C1 segment of cervical spinal cord (tissue), 14 donors: ENCODE measurements at places on chromosomes 5 and 9.

DNA sequence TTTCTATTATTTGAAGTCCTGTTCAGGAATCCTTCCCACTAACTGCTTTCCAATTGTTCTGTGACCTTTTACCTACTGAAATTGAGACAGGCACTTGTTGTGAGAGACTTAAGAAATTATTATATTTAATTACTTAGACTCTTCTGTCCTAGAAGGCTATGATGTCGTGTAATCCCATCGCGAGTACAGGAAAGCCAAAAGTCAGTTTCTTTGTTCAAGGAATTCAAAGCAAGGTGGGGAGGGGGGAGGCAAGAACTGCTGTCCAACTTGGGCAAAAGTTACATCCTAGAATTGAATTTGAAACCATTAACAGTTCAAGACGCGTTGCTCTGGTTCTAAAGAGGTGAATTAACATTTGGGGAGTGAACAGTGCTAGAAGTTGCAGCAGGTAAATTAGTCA, 17.9 kb downstream of the NDUFA8 start:
- DNase-seq: no peak

DNA sequence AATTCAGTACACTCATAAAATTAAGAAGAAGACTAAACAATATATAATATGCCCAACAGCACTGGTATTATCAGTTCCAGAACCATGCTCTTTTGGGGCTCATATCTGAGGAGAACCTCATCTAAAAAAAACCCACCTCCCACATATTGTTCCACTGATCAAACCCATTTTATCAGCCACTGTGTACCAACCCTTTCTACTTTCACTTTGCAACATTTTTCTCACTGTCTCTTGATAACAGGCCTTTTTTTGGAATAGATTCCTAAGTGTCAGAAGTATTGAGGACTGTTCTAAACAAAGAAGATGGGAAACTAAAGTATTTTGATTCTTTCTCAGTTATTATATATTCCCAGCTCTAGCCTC, 173.2 kb downstream of the GABRB2 start:
- DNase-seq: no peak

DNA sequence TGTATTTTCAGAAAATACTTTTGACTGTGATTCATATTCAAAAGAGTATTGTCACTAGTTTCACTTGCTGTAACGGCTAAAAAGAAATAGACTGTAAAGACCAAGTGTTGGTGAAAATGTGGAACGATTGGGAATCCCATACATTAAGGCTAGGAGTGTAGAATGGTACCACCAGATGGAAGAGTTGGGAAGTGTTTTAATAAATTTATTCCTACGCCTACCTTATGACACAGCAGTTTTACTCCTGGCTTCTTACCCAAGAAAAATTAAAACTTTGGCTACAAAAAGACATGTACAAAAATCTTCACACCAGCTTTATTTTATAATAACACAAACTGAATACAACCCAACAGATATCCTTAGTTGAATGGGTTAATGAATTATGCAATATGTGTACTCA, 256.2 kb downstream of the TAF11L14 start:
- DNase-seq: no peak

DNA sequence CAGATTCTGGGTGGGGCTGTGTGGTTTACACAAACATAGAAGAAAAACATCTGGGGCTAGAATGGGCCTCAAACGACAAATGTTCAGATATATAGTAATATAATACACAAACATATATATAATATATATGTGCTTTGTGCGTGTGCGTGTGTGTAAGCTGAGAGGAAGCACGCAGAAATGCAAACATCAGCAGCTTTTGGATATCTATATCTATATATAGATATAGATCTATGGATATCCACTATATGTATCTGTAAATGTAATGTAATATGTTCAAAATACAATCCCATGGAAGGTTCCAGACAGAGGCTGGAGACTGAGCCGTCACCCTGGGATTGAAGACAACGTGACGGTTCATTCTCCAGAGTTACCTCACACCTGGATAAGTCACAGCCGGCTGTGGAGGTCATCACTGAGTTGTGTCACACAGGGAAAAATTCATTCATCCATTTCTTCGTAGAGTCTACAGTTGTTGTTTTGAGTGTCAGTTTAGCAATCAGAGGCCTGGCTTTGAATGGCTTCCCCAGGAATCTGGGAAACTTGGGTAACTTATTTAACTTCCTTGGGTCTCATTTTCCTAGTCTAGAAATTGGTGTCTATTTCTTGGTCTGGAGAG, 123.0 kb upstream of the CPEB4 start:
- no peak for DNase-seq

- DNase-seq: no peak
Measured at GRCh38 chr5:159628703-159629102, 287.6 kb upstream of the ADRA1B start.

DNA sequence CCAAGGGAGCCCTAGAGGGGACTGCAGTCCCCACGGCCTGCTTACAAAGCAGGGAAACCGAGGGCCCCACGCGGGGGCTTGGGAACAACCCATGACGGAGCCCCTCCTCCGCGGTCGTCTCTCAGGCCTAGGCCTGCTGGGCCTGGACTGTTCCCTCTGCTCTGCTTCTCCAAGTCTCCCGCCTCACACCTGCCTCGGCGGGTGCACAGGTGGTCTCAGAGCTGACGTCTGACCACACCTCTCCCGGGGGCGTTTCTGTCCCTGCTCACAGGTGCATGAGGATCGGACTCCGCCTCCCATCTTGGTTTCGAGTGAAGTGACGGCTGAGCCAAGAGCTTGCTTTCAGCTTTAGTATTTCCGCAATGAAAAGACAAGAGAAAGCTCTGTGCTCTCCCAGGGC, 72.1 kb downstream of the MRPL36 start:
- DNase-seq: no peak

- DNase-seq: no peak
Measured at GRCh38 chr9:72557549-72557948, 36.1 kb downstream of the TMC1 start.

GRCh38 chr9:116202219-116202912, 48.8 kb downstream of the PAPPA start:
- no peak for DNase-seq

- DNase-seq: no peak
Measured at GRCh38 chr5:75922480-75922879, 160.7 kb upstream of the SV2C start.

DNA sequence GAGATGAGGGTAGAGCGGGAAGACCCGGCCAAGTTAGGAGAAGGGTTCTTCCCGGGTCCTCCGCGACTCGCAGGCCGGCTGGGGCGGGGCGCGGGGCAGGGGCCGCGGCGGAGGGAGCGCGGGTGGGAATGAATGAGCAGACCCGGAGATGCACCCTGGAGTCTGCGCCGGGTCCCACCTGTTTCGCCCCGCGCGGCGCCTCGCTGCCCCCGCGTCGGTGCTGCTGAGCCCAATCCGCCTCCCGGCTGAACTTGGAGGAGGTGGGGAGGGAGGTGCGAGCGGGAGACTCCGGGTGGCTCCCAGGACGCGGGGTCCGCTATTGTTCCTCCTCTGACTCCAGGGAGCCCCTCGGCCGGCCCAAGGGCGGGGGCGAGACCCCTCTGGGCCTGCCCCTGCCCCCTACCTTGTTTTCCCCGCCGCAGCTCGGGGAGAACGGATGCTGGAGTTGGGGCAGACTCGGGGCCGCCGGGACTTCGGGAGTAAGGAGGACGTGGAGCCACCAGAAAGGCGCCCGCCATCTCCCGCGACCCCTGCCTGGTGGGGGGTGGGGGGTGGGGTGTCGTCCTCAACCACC, 659 bp downstream of the RAI14 start:
- peak; percentile 47 for DNase-seq

DNA sequence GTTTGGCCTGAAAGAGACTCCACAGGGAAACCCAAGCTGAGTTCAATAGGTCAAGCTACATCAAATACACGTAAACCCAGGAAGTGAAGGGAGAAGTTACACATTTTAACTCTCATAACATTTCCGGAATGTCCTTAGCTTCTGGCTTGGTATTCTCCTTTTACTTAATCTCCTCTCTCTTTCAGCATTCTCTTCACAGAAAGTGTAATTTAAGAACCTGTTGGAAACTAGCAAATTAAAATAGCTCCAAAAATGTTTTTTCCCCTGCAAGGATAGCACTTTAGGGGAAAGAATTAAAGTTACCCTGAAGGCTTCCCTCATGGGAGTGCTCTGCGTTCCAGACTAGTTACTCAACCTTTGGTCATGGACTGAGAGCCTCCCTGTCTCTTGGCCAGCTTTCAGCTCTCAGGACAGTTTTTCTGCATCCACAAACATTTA, 292.7 kb upstream of the TARS1 start:
- no peak for DNase-seq

DNA sequence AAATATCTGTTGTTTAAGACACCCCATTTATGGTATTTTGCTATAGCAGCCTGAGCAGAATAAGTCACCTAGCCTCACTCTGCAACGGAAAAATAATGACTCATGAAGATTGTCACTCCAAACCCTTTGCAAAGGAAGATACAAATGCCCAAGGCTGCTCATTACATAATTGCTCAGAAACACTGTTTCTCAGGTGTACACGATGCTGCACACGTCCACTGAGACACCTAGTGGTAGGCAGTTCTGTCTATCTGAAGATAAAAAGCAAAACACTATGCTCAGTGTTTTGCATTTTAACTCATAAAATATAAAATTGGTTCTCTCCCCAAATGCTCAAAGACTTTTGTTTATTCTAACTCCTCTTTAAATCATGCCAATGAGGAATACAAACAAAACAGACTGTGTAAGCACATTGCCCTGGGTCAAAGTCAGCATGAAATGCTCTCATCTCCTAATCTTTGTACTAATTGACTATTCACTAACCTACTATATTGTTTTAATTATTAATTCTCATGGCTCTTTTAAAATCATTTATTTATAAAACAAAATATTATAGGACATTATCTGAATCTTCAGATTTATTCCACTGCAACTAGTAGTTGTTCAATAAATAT, 7.7 kb upstream of the TSLP start:
- DNase-seq: no peak

DNA sequence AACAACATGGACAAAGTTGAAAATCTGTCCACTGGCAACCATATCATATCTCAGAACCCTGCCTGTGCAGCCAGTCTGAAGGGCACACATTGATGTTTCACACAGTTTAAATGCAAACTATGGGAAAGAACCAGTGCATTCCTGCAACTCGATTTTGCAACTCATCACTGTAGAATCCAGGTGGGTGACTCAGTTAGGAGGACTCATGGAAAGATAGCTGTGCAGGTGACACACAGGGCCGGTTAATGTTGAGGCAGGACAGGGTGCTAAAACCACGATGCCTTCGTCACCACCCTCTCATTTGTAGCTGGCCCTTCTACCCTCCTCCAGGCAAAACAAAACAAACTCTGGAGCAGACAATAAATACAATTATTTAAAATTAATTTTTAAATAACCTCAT, 62.8 kb downstream of the TLE1 start:
- no peak for DNase-seq

GRCh38 chr9:124800306-124801259, 23.6 kb downstream of the OLFML2A start:
- no peak for DNase-seq

GRCh38 chr5:68922172-68922987, 171.4 kb upstream of the SLC30A5 start:
- no peak for DNase-seq

- DNase-seq: no peak
Measured at GRCh38 chr5:8829323-8830029, 716.4 kb downstream of the SEMA5A start.

- no peak for DNase-seq
Measured at GRCh38 chr5:35850967-35851680, 5.6 kb upstream of the IL7R start.

GRCh38 chr9:16664211-16664610, 206.3 kb downstream of the BNC2 start:
- no peak for DNase-seq

GRCh38 chr5:23466401-23466912, 41.0 kb upstream of the PRDM9 start:
- no peak for DNase-seq

GRCh38 chr9:22143799-22144625, 134.9 kb upstream of the CDKN2B start:
- no peak for DNase-seq

- peak; percentile 13 for DNase-seq
Measured at GRCh38 chr5:108418197-108418596, 36.3 kb upstream of the FBXL17 start.

GRCh38 chr9:122309861-122310260, 45.2 kb downstream of the MRRF start:
- DNase-seq: no peak

- DNase-seq: no peak
Measured at GRCh38 chr9:136684339-136684738, 2.9 kb downstream of the AGPAT2 start.

- DNase-seq: no peak
Measured at GRCh38 chr9:15867334-15867733, 314.5 kb downstream of the CCDC171 start.

- no peak for DNase-seq
Measured at GRCh38 chr9:18330401-18331309, 143.3 kb upstream of the ADAMTSL1 start.

DNA sequence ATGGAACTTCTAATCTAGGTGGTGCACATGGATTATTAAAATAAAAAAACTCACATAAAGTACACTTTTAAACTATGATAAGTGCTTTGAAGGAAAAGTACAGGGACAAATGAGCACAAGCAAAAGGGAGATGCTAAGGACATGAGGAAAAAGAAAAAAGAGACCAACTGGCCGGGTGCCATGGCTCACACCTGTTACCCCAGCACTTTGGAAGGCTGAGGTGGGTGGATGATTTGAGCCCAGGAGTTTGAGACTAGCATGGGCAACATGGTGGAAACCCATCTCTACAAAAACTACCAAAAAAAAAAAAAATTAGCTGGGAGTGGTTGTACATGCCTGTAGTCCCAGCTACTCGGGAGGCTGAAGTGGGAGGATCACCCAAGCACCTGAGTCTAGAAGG, 67.1 kb downstream of the SH3TC2 start:
- no peak for DNase-seq

DNA sequence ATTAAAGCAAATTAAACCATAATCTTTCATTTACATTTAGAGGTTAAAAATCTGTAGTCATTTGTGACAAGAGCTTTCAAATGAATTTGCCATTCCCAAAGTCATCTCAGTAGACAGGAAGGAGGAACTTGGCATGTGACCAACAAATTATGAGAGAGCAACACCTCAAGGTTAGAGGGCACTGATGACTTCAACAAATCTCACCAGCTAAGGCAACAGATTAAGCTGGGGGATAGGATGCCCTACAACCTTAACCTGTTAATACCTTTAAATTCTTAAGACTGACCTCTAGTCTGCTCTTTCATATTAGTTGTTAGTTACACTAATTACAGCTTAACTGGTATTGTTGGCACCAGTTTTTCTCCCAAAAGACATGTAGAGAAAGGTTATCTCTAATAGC, 18.4 kb downstream of the POU5F2 start:
- DNase-seq: no peak

- peak; percentile 74 for DNase-seq
Measured at GRCh38 chr5:116626272-116626723, 51.7 kb upstream of the SEMA6A start.
